ENCODE measurements at places on chromosomes 13 and 19. TPM values are rescaled to one million over a fixed set of nuclear protein-coding genes. Genes with fewer than 3 reads are reported as not detected.

The MBD3L3 gene
- total RNA-seq: not detected

The THSD8 gene
- total RNA-seq: 5.7 TPM

The TTYH1 gene
- total RNA-seq: not detected

The KL gene
- 0.06 TPM for total RNA-seq

The TMEM238 gene
- total RNA-seq: 4.0 TPM

The SMIM44 gene
- total RNA-seq: not detected

The TNFRSF19 gene
- total RNA-seq: 3.8 TPM

The ADAMTSL5 gene
- total RNA-seq: 2.4 TPM

The PPP6R1 gene
- 75.8 TPM for total RNA-seq

The SBSN gene
- 3.9 TPM for total RNA-seq

The PALM3 gene
- total RNA-seq: 2.1 TPM

The CCNA1 gene
- total RNA-seq: 0.45 TPM

The C1QTNF9B gene
- total RNA-seq: not detected

The COL5A3 gene
- total RNA-seq: 3.8 TPM

The SIGLECL1 gene
- total RNA-seq: not detected

Measured in A549 treated with dexamethasone at 1 μM for 4 hours (cell line).